Stimulated activated CD8-positive, alpha-beta memory T cell treated with anti-CD3 and anti-CD28 coated beads, Interleukin-12 subunit alpha, Interleukin-12 subunit beta, amount 100 ng/mL, for 1 hour (primary cell): ENCODE measurements at places on chromosomes 5 and 9.

- no peak for DNase-seq
These were observed 25.8 kb downstream of the ZBTB34 start for GRCh38 chr9:126886034-126886822.

DNA sequence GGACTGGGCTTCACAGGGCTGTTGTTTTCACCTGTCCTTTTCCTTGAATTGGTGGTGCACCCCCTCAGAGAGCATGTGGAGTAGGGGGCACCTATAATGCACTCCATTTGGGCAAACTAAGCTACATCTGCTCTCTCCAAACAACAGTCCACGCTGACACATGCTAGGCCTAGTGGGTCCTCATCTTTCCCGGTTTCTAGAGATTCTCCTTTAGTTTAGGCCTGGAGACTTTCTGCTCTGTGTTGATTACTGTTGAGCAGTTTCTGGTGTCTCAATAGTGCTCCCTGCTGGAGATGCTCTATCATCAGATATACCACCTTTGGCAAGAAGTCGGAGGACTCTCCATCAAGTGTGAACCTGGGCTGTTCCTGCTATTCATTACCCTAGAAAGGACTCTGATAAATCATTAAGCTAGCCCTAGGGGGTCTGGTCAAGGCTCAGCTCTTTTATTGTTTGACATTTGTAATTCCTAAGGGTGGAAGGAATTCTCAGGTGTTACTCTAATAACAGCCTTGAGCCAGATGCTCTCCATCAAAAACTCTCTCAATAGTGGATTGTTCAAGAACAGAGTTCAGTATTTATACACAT is 64.0 kb upstream of the FYB1 start:
- peak; percentile 54 for DNase-seq

DNA sequence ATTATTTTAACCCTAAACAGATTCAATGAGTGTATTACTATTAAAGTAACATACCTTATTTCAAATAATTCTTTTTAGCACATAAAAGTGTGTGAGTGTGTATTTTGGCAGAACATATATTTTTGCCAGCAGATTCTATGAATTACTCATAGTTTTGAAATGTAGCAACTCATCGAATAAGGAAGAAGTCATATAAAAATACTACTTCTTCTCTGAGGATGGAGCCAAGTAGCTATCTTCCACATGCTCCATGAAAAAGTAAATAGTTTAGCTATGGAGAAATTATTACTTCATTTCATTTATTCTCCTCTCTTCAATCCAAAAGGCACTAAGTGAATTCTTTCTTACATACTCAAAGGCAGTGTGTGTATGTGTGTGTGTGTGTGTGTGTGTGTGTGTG is 1090.4 kb upstream of the CDH6 start:
- no peak for DNase-seq

DNA sequence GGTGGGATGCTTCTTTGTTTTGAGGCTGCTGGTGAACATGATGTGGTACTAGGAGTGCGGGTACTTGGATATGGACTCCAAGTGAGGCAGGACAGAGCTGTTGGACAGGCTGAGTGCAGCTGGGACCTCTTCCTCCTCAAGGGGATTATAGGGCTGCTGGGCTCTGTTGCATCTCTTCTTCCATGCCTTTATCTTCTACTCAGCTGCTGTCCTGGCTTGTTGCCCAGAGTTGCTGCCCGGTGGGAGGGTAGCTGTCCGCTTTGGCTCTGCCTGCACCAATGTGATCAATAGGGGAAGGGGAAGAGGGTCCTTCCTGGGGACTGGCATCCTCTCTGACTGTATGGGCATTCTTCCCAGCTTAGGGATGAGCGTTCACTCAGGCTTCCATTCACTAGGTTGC is 1217.9 kb upstream of the ACO1 start:
- DNase-seq, result no peak

DNA sequence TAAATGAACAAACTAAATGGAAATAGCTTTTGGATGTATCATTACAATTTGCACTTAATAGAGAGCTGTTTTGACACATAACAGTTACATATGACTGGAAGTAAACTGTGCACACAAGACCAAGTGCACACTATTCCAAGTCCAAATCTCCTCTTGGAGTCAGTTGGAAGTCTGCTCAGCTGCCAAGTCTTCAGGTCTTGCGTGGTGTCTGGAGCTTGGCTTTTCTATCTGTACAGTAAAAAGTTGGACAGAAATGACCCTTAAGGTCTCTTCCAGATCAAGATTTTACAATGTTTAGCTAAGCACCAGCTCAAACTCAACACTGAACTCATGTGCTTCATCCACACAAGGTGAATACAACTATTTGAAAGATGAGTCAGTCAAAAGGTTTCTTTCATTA is 456.9 kb downstream of the RASEF start:
- DNase-seq, result no peak

DNA sequence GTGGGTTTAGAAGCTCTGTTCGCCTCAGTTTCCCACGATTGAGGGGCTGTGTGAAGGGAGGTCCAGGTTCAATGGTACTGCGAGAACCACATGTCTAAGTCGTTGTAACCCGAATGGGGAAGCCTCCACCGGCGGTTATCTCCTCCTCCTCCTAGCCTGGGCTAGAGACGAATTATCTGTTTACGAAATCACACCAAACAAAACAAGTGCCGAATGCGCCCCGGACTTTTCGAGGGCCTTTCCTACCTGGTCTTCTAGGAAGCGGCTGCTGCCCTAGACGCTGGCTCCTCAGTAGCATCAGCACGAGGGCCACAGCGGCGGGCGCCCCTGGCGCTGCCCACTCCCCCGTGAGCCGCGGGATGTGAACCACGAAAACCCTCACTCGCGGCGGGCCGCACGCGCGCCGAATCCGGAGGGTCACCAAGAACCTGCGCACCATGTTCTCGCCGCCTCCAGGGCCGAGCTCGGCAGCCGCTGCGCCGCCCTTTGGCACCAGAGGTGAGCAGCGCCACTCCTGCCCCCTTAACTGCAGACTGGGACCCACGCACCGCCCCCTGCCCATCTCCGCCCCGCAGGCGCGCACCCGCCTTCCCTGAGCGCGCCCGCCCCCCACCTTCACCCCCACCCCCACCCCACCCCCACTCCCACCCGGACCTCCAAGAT is at the start of gene CDKN2A:
Gene CDKN2A (minus strand): TSS at position 500 of the 663 bp plus-strand sequence.
- no peak for DNase-seq

- no peak for DNase-seq
These were observed 28.7 kb downstream of the GTF3C4 start for GRCh38 chr9:132698989-132699388.

GRCh38 chr9:130446101-130446861 is 1.5 kb downstream of the ASS1 start:
- DNase-seq, result no peak
